ENCODE measurements at places on chromosomes 1 and 21.

GRCh38 chr1:100866041-100866900, 28.4 kb downstream of the EXTL2 start:
- no peak for DNase-seq

DNA sequence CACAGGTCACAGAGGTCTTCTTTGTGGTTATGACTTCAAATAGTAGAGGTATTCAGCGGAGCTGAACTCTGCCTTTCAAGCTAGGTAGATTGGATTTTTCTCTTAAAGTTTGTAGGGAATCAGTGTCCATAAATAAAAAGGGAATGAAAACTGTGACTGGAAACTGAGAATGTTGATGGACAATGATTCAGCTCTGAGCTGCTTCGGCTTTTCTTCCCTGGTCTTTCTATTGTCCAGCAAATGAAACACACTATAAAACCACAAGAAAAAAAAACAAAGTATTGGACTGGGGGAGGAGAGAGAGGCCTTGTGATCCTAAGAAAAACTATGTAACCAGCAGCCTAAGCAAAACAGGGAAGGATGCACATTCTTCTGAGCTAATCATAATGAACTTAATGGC, 11.1 kb downstream of the TNNI3K start:
- DNase-seq, result no peak

- DNase-seq, result no peak
These were observed 316.5 kb upstream of the USP24 start for GRCh38 chr1:55531644-55532043.

- DNase-seq, result no peak
These were observed 68.9 kb downstream of the NMNAT2 start for GRCh38 chr1:183349201-183349711.

DNA sequence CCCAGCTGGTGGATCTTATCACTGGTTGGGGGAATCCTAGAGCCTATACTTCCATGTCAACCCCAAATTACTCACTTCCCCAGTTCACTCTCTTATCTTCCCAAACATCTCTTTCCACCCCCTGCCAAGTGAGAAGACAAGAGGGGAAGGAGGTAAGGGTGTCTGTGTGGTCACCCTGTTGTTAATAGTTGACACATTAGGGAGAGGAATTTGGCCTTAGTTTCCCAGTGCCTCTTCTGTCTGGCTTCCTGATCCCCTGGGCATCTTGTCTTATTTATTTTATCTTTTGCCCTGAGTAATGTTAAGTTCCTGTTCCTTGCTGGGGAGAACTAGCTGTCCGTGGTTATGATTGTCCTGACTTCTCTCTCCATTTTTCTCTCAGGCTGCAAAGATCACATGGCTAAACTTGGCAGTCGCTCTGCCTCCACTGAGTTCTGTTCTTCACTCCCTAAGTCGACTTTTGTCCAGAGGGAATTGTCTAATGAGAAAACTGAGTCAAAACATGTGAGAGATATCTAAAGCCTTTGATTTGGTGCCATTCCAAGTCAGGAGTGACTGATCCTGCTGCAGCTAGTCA, 157.1 kb upstream of the SYT6 start:
- DNase-seq, result no peak

DNA sequence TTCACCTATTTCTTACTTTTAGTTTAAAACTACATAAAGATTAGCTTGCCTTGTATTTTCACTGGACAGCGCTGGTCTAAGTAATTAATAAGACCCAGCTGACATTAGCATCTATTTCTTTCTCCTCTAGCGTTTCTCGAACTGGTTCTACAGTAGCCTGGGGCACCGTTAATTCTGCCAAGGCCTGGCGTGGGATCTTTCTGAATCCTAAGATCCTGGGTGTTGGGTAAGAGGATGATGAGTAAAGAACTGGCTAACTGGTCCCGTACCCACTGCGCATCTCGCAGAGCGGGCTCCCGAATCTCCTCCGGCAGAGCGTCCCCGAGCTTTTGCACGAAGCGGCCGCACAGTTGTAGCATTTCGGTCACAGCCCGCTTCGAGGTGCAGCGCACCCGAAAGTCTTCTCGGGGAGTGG, 309 bp downstream of the NSL1 start:
- DNase-seq, result no peak

DNA sequence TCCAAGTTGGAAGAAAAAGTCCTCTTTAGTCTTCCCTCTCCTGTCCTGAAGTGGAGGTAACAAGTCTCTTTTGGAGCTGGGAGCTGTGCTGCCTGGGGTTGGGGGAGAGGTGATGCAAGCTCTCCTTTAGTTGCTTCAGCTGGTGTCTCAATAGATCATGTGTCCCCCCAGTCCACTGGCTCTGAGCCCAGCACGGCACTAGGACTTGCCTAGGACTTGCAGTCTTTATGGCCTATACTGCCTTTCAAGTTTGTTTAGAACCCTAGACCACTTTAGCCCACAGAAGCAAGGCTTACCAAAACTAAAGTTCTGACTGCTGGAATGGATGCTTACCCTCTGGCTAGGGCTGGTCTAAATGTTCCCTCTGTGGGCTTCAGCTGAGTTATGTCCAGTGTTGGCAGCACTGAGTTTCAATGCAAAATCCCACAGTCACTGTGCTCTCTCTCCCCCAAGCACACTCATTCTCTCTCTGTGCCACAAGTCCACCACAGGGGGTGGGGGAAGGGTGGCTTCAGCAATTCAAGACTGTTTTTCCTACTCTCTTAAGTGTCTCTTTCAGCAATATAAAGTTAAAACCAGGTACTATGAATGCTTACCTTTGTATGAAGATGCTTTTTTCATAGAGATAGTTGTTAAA, 185.0 kb downstream of the DNAH14 start:
- DNase-seq, result no peak

DNA sequence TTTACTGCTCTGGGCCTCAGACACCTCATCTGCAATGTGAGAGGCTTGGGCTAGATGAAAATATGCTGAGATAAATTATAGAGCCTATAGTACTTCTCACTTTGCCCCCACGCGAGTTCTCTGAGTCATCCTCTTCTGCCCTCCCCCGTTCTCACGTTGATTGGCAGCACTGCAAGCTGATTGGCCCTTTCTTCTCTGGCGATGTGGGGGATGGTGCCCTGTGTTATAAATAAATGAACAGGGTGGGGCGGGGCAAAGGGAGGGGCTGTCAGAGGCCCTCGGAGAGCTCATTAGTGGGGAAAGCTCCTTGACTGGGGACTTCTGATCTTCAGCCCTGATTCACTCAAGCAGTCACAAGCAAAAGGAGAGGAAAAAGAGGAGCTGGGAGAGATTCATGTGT, 64.3 kb upstream of the ZC3H12A start:
- DNase-seq, result no peak

GRCh38 chr1:106524631-106525030, 531.8 kb upstream of the PRMT6 start:
- no peak for DNase-seq

- DNase-seq, result no peak
These were observed 4.1 kb upstream of the TPRG1L start for GRCh38 chr1:3620708-3621107.

DNA sequence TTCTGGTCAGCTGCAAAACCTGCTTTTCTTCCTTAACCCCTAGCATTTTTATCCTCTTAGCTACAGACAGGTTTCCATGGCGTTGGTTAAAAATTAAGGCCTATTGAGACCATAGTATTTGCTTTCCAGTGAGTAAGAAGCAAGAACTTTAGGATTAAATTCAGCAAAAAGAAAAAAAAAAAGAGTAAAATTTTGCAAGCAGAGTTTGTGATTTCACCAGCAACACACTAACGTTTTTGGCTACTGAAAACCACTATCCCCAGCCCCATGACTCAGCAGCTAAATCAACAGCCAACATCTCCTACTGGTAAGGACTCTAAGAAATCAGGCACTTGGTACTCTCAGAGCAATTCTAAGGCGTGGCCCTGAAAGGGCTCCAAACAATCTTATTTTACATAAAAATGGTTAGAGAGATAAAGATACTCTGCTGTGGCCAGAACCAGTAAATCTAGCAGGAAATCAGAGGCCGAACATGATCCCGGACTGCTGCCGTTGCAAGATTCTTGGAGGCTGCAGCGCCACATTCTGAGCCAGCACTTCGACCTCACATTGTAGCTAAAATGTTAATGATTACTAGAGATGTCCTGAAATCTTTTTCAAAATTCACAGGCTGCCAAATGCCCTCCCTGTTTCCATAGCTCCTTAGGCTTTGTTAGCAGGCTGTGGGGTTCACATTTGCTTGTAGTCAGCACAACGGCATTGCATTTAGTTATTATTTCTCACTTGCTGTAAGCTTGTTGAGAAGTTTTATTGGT, 1.6 kb upstream of the ENO1 start:
- peak; percentile 90 for DNase-seq

GRCh38 chr21:39180429-39181019, 2.7 kb downstream of the PSMG1 start:
- no peak for DNase-seq

DNA sequence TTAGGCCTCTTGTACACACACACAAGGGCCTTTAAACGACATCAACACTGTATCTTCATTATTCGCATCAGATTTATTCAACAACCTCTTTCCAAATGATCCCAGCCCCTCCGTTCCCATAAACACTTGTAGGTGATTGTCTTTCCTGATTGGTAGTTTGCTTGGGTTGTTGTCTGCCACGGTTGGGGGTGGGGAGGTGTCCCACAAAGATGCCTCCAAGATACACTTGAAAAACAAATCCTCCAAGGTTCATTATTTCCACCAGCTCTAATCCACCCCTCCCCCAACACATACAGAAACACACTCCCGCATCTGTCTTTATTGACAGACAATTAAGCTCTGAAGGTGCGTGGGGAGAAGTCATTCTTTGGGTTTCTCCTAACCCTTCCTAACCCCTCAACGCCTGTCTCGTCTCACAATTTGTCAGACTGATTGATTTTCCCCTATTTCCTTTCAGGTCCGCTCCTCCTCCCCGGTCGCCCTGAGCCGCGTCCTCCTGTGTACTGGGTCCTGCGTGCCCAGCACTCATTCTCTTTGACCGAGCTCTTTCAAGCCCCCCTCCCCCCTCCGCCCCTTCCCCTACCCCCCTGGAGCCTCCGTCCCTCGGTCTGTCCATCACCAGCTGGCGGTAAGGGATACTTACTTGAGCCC, 1.4 kb downstream of the WDR26 start:
- no peak for DNase-seq

- DNase-seq, result no peak
These were observed 25.5 kb downstream of the SLC2A1 start for GRCh38 chr1:42933060-42933586.

DNA sequence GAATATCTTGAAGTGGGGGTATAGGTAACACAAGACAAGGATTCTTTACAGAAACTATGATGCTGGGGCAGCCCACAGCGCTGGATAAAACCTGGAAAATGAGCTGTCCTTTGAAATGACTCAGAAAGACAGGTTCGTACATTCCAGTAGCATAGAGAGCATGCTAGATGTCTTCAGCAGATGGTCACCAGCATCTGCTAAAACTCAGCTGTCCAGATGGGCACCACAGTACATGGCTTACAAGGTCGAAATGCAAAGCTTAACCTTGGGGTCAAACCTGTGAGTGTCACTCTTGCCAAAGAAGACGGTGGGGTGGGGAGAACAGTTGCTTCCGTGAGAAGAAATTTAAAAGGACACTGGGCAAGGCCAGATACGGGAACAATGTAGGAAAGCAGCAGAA, 41.3 kb upstream of the TRIM45 start:
- no peak for DNase-seq

GRCh38 chr1:75034376-75034775, 99.8 kb upstream of the LHX8 start:
- no peak for DNase-seq

- DNase-seq, result no peak
These were observed 54.1 kb downstream of the SERINC2 start for GRCh38 chr1:31467005-31467674.

DNA sequence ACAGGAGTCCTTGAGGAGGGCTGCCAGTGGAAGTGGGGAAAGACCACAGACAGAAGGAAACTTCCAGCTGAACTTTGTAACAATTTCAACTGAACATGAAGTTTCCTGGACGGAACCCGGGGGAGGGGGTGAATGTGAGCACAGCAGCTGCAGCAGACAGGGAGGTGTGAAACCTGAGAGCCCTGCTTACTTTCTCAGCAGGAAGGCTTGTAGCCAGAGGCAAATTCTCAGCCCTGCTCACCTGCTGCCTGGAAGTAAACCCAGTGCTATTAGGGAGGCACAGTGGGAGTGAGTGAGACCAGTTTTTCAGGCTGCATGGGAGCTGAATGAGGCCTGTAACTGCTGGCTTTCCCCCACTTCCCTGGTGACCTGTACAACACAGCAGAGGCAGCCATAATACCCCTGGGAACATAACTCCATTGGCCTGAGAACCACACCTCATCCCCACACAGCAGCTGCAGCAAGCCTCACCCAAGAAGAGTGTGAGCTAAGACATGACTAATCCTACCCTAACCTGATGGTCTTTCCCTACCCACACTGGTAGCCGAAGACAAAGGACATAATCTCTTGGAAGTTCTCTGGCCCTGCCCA, 9.6 kb upstream of the SPRR2F start:
- no peak for DNase-seq

GRCh38 chr1:197252973-197253372, 15.1 kb upstream of the CRB1 start:
- no peak for DNase-seq

- DNase-seq, result no peak
These were observed at the start of gene ATPAF1 for GRCh38 chr1:46667782-46668760. TSS of gene ATPAF1 (minus strand) at chr1:46668364. CDS start at chr1:46668322, 42 bp downstream.

DNA sequence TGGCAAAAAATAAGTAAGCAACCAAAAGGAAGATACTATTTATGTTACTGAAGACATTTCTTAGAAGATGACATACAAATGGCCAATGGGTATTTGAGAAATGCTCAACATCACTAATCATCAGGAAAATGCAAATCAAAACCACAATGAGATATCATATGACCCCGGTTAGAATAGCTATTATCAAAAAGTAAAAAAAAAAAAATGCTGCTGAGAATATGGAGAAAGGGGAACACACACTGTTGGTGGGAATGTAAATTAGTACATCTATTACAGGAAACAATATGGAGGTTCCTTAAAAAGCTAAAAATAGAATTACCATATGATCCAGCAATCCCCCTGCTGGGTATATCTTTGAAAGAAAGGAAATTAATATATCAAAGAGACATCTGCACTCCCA, 34.3 kb upstream of the CREG1 start:
- DNase-seq, result no peak

GRCh38 chr1:224641030-224641429, 24.9 kb downstream of the CNIH3 start:
- DNase-seq, result no peak

- no peak for DNase-seq
These were observed 23.1 kb upstream of the CNN3 start for GRCh38 chr1:94949681-94950661.

- no peak for DNase-seq
These were observed 49.2 kb upstream of the NFASC start for GRCh38 chr1:204821476-204821875.

DNA sequence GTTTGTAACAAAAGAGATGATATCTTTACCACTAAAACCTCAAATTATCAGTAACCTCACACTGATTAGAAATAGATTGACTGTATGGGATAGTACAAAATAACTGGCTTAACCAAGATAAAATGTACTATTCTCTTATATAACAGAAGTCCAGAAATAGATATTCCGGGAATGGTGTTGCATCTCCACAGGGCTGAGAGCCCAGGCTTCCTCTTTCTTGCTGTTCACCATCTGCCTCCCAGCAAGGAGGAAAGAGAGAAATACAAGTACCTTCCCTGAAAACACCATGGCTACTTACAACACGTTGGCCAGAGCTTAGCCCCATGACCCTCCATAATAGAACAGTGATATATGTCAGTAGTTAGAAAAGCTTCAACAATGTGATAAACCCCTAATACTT, 47.0 kb upstream of the KCNK1 start:
- DNase-seq, result no peak
